ENCODE measurements at places on chromosomes 5 and 9. TPM values are rescaled to one million over a fixed set of nuclear protein-coding genes. Genes with fewer than 3 reads are reported as not detected.

Gene LURAP1L
- 26.8 TPM for total RNA-seq

Gene CXCL14
- total RNA-seq: not detected

DNA sequence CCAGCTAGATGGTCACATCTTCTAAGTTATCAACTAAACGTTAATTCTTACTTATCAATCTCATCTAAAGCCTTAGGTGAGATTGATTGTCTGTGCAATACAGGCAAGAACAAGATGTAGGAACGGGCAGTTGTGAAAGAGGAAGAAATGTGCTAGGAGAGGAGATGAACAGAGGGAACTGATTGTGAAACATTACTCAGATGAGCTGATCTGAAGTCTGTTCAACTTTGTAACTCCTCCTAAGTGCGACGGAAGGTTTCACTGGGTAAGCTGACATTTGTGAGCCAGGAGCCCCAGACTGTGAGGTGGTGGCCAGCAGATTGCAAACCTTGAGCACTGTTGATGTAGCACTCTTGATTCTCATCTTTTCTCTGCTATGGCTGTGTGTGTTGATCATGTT, 204.1 kb downstream of the CD180 start:
- DNase-seq: no peak

- DNase-seq: peak; percentile 41
Measured at GRCh38 chr9:100637787-100638186, 59.9 kb downstream of the CAVIN4 start.

- peak; percentile 15 for DNase-seq
Measured at GRCh38 chr9:104386425-104387069, 117.5 kb upstream of the OR13F1 start.

GRCh38 chr5:125497651-125498050, 751.2 kb upstream of the ZNF608 start:
- no peak for DNase-seq
